NCI-H187 (cell line): ENCODE measurements at places on chromosomes 4 and X.

DNA sequence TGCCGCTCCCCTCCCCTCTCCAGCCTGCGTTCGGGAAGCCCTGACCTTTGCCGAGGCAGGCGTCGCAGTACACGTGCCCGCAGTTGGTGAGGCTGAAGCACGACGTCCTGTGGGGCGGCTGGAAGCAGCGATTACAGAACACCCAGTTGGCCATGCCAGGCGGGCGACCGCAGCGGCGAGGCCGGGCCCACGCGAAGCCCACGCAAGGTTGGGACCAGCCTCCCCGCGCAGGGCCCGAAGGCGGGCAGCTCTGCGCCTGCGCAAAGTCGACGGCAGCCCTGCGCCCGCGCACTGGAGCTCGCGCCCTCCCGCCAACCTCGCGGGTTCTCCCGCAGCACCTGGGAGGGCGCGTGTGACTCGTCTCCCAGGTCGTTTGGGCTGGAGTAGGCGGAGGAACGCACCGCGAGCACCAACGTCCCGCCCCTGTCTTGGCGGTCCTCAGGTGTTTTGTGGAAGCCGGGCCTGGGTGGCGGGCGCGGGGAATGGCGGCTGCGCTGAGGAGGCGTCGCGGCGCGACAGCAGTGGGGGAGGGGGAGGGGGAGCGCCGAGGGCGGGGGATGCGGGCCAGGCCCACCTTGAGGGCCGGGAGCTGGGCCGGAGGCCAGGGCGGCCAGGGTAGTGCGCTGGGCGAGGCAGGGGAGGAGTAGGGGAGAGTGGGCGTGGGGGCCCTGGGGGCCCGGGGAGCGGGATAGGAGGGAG is at the start of gene RNF212:
TSS of gene RNF212 (minus strand) at position 254 of the 699 bp plus-strand sequence. CDS start at position 154, 100 bp downstream.
- no peak for DNase-seq

DNA sequence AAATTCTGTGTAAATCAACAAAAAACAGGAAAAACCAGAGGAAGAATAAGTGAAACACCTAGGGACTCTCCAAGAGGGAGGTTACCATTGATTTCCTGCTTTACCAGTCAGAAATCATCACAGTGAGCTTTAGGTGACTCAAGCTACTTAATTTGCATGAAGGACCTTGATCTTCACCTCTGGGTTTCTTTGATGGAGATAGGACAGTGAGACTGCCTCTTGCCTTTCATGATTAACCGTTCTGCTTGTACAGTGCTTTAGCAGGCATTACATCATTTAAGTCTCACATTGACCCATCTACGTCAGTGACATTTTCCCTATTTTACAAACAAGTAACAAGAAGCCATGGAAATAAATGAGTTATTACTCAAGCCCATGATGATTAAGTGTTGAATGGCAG is 3.4 kb upstream of the GK start:
- no peak for DNase-seq

DNA sequence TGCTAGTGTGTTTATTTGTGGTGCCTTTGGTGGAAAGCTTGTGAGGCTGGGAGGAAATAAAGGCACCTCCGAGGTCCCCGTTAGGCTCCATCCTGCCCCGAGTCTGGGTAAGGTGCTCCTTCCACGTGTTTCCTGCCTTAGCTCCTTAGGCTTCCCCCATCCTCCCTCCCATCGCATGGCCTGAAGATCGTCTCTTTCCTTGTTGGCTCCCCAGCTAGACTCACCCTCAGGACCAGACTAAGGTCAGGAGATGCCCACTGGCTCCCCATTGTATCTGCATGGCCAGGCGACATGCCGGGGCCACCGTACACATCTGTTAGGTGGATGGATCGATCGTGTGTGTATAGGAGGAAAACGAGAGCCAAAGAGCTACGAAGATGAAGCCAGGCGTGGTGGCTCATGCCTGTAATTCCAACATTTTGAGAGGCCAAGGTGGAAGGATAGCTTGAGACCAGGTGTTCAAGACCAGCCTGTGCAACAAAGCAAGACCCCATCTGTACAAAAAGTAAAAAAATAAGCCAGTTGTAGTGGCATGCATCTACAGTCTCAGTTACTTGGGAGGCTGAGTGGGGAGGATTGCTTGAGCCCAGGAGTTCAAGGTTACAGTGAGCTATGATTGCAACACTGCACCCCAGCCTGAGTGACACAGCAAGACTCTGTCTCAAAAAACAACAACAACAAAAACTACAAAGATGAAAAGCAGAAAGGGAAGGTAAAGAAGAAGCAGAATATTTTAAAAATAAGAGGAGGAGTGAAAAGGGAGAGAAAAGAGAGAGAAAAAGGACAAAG is 53.7 kb downstream of the SEPSECS start:
- DNase-seq, result no peak

DNA sequence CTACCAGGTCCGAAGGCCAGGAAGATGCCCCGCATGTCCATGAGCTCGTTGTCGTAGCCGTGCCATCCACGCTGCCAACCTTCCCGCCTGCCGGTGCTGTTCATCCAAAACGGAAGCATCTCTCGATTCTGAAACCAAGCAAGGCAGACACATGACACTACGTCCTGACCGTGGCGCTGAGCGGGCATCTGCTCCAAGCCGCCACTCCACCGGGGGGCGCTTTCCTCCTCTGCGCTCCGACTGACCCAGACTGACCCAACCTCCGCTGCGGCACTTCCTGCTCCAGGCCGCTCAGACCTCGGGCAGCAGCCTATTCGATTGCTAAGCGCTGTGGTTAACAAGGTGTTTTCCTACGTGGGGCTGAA is 120.5 kb downstream of the ENPP6 start:
- DNase-seq, result no peak

GRCh38 chrX:40863671-40864070 is 128.3 kb upstream of the MED14 start:
- no peak for DNase-seq

DNA sequence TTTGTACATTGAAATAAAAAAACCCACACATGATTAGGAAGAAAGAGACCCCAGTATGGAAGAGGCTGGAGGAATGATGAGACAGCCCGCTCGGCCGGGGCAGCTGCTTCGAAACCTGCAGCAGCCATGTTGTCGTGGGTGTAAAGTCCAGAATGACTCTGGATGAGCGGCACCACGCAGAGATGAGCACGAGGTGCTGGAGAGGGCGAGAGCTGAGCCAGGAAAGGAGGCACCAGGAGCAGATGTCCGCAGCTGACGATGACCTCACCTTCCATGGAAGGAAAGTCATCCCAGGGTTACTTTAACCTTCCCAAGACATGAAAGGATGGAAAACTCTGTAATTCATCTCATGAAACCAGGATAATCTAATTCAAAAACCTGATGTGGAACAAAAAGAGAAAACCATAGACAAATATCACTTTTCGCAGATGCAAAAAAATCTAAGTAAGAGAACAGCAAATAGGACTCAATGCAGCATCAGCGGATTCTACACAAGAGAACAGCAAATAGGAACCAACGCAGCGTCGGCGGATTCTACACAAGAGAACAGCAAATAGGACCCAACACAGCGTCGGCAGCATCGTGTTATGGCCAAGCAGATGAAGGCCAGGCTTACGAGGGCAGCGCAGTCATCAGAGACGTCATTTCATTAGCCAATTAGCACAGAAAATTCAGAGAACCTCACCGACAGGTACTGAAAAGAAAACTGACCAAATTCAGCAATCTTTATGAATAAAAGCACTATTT is 25.9 kb upstream of the SPON2 start:
- no peak for DNase-seq

GRCh38 chr4:101258883-101259282 is 88.4 kb downstream of the PPP3CA start:
- no peak for DNase-seq

DNA sequence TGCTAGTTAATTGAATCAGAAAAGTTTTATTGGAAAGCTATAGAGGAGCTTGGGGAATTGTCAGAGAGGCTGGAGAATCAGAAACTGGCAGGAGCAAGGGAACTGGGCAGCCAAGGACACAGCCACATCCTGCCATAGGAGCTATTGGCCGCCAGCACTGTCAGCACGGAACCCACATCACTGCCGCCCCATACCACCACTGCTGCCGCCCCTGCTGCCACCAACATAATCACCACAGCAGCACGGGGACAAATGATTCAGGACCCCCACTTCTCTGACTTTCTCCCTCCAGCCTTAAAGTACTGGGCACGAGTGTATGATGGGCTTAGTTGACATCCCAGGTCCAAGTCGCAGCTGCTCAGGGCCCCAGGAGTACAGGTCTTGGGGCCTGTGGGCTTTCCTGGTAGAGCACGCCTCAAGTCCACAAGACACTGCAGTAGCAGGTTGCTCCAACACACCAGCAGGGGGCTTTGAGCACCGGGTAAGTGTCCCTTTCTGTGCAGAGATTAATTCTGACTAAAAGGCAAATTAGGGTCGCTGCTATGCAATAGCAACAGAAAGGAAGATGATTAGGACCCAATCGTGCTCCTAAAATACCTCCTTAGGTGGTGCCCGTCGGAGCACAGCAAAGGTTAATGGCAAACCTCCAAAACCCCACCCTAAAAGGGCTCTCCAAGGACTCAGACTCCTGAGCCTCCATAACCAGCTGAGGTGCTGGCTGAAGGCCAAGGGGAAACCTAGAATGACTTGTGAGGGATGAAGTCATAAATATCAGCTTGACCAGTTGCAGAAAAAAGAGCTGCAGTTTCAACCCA is 6.9 kb downstream of the PJA1 start:
- DNase-seq, result no peak
